ENCODE measurements at places on chromosomes 7 and 10. TPM values are rescaled to one million over a fixed set of nuclear protein-coding genes. Genes with fewer than 3 reads are reported as not detected.

DNA sequence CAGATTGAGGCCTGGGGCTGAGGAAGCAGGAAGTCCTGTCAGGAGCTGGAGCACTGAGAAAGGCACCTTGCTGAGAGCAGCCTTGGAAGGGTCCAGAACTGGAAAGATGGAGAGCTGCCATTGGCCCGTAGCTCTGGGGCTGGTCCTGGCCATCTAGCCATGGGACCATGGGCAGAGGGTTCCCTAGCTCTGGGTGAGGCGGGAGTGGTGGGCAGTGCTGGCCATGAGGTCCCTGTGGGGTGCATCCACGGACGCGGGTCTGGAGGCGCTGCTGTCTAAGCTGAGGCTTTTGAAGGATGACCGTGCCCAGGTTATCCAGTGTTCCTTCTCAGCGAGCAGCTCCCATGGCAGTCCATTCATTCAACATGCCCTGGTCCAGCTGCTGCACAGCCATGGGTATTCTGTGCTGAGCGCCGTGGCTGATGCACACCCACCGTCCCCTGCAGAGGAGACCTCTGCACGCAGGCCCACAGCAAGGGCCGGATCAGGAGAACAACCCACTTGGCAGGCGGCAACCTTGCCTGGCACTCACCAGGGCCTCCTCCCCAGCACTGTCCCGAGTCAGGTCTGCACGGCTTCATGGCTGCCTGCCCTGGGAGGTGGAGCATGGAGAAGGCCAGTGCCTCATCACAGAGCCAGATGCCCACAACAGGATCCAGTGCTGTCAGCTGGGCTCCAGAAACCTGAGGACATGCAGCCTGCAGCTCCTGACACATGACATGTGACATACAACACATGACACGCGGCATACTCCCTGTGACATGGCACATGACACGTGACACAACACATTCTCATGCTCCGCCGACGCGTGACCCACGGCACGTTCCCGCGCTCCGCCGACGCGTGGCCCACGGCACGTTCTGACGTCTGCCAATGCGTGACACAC is 121.9 kb downstream of the INPP5A start:
- DNase-seq = peak; percentile 89

- DNase-seq = no peak
Observed at GRCh38 chr7:131020759-131021261, 286.8 kb upstream of the KLF14 start.

DNA sequence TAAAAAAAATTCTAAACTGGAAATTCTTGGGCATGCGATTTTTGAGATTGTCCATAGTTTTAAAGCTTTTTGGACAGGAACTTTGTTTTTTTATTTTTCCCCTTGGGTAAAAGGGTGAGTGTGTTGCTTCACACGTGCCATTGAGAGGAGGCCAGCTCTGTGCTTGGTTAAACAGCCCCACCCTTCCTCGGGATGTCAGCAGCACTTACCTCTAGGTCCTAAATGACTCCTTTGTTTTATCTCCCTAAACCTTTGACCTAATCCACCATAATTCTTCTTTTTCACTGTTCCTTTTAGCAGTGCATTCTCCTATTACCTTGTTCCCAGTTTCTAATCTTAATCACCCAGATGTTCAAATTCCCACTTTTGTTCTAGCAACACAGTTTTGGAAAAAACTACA is 83.5 kb downstream of the SEMA3D start:
- DNase-seq = peak; percentile 26

The NOS3 gene
- total RNA-seq = 10.9 TPM

DNA sequence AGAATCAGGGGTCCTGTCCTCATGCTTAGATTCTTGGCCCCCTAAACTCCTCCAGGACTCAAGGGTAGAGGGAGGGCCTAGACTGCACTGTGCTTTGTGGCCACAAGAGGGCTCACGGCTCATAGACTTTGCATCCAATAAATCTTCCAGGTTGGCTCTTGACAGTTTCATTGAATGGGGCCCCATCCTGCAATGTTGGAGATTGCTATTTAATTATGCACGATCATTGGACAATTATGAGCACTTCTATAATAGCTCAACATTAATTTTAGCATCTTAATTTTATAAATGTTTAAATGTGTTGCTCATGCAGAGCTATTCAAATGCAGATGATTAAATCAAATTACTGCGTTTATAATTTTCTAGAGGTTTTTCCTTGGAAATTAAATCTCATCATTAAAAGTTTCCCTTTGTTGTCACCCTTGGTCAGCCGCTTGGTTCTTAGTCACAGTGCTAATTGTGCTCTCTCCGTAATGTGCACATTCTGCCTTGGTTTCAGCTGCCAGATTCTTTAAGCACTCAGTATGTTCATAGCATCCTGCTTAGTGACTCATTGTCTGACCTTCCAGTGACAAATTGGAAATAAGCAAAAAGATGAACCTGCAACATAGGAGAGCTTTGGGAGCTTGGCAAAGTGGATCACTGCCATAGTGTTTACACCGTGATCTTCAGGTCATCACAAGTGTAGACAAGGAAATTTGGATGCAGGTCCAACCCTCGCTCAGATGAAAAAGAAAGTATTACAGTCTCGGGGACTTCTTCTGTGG is 33.4 kb upstream of the PLPP4 start:
- DNase-seq = peak; percentile 27

- DNase-seq = no peak
Observed at GRCh38 chr10:6083523-6084475, 5.0 kb upstream of the RBM17 start.

- no peak for DNase-seq
Observed at GRCh38 chr7:2894118-2894940, 50.2 kb upstream of the GNA12 start.

DNA sequence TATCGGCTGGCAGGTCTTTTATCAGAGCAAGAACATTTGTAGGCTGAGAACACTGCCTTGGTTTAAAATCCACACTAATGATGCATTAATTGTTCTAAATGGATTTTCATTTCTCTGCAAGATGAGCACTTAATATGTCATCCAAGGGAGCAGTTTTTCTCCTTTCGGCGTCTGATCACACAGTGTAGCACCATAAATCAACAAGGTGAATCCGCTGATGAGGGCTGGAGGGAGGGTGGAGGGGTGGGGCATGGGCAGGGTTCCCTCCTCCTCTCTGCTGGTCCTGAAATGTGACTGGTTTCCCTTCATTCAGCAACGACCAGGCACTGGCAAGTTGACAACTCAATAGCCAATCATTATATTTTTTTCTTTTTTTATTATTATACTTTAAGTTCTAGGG is 45.6 kb downstream of the ADAM12 start:
- no peak for DNase-seq

DNA sequence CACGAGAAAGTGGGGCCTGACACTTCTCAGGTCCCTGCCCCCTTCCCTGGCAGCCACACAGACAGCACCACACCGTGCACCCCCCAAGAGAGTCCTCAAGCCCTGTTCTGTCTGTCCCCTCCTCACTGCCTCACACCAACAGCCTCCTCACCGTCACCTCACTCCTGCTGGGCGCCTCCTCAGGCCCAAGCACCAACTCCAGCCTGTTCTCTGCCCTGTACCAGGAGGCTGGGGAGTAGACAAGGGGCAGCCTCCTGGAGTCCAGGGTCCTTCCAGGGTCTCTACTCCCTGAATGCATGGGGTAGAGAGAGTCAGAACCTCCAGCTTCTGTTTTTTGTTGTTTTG is 26.9 kb upstream of the ELN start:
- DNase-seq = no peak

GRCh38 chr10:17375936-17376584 is 78.3 kb downstream of the ST8SIA6 start:
- no peak for DNase-seq

- DNase-seq = no peak
Observed at GRCh38 chr7:74039337-74039736, 11.4 kb downstream of the ELN start.

DNA sequence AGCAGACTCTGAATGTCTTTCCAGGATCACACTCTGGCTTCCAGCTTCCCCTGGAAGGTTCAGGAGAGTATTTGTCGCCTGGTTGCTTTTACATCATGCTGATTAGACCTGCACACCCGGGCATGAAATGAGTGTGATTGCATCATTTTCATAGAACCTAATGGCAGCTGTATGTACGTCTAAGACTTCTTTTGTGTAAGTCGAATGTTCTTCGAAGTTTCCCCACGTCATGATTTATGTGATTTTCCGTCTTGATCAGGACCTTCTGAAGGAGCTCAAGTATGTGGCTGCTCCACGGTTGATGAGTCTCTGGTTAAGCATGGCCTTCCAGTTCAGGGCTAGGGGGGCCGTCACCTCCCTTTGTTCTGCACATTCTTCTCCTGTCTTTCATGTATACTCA is 4.5 kb downstream of the EIF4H start:
- no peak for DNase-seq

- no peak for DNase-seq
Observed at GRCh38 chr10:79255007-79255507, 92.2 kb upstream of the PPIF start.

The MYO1G gene
- total RNA-seq = 1.3 TPM

DNA sequence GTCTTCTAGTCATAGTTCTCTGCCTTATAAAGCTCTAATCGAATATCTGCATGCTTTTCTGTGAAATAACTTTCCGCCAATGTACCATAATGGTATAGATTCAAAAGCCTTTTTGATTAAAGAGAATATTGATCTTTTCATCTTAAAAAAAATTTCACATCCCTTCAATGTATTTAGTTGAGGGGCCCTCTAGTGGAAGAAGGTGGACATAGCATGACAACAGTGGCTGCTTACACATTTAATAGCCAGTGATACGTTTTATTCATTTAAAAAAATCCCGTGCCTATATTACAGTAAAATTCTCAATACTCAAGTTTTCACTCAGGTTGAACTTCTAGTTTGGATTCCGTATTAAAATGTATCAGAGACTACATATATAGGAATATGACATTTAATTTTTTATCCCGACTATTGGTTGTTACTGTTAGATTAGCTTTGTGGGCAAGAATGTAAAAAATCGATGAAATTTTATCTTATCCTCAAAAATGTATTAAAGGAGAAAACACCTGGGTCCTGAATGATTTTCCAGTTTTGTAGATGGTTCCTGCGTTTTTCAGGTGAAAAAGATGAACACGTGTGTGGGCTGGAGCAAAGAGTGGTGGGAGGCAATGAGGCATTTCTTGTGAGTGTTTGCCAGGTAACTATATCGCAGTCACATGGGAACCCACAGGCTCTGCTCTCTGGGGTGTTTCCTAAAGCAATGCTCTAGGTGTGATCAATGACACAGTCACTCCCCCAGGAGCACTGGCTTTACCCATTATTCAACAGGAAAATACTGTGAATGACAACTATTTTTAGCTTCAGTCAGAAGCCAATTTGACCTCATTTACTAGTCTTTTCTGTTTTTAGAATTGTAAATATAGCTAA is 24.1 kb upstream of the PNLIP start:
- no peak for DNase-seq

GRCh38 chr10:46530249-46531186 is 25.9 kb downstream of the GPRIN2 start:
- peak; percentile 28 for DNase-seq

The PRF1 gene
- 3.2 TPM for total RNA-seq

The AKR1C8 gene
- 0.25 TPM for total RNA-seq

GRCh38 chr10:62866941-62867340 is 50.8 kb upstream of the EGR2 start:
- DNase-seq = no peak

DNA sequence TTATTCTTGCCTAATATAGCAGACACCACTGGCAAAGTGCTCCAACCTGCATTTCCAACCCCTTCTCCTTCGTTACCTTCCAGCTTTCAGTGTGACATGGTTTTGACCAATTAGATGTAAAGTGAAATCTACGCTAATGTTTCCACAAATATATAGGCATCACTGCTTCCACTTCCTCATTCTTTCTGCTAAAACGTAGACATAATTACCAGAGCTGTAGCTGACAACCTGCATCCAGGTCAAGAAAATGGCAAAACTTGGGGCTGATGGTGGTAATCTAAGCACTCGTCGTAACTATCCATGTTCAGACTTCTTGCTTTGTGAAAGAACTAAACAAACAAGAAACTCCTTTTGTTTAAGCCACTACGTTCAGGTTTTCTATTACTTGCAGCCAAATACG is 41.8 kb upstream of the COL1A2 start:
- DNase-seq = no peak

DNA sequence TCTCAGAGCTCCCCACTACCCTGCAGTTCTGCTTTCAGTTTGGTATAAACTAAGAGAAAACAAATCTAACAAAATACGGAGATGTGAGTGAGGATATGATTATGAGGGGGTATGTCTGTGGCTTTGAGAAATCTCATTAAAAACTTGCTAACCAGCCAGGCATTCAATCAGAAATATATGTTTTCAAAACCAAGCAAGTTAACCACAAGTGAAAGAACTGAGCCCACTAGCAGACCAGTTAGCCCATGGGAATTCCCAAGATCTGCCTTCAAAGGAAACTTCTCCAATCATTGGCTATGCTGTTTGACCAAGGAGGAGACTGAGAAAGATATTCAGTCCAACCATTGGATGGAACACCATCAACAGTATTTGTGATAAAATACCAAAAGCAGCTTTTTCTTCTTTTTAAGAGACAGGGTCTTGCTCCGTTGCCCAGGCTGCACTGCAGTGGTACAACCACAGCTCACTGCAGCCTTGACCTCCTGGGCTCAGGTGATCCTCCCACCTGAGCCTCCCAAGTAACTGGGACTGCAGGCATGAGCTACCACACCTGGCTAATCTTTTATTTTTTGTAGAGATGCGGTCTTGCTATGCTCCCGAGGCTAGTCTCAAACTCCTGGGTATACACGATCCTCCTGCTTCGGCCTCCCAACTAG is 41.2 kb downstream of the FGFR2 start:
- no peak for DNase-seq

GRCh38 chr10:113420733-113421675 is 131.8 kb upstream of the HABP2 start:
- DNase-seq = no peak

DNA sequence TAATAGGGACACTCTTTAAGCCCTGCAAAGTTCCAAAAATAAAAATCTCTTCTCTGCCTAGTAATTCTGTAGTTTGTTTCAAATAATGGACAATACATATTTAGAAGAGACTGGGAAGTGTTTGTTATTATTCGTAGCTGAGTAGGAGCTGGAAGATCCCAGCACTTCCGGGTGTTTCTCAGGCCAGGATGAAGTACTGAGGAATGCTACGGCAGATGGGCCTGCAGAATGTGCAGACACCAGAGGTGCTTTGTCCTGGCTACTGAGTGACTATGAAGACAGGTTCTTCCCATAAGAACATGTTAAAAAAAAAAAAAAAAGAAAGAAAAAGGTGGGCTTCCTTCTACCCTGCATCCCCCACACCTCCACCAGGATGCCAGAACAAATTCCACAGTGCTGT is 36.1 kb downstream of the ETV1 start:
- DNase-seq = no peak

The ACBD7 gene
- total RNA-seq = not detected

- DNase-seq = no peak
Observed at GRCh38 chr10:47222461-47222860, 77.5 kb upstream of the GDF10 start.

GRCh38 chr7:64811767-64812166 is 17.5 kb downstream of the ZNF138 start:
- no peak for DNase-seq

GRCh38 chr7:106143711-106144337 is 31.7 kb upstream of the SYPL1 start:
- DNase-seq = no peak
